ENCODE measurements at places on chromosomes 3 and 15. TPM values are rescaled to one million over a fixed set of nuclear protein-coding genes. Genes with fewer than 3 reads are reported as not detected.

TPRG1 gene
- total RNA-seq = 5.8 TPM

AGBL1 gene
- total RNA-seq = not detected

CCR8 gene
- not detected for total RNA-seq

DGKG gene
- 0.72 TPM for total RNA-seq

CTXND1 gene
- not detected for total RNA-seq

RBP2 gene
- not detected for total RNA-seq

KLF15 gene
- total RNA-seq = 8.5 TPM

SCAANT1 gene
- total RNA-seq = not detected

PIERCE2 gene
- 0.18 TPM for total RNA-seq

SMCO1 gene
- not detected for total RNA-seq

OSBPL10 gene
- 12.2 TPM for total RNA-seq

SLC2A2 gene
- total RNA-seq = not detected

ZNF654 gene
- total RNA-seq = 15.9 TPM

ZNF501 gene
- total RNA-seq = 11.9 TPM

All from cardiac atrium fibroblast (primary cell).